Right hindlimb (tissue), 1 donor: ENCODE measurements at places on chromosomes 13 and 19.

GRCh38 chr19:30731591-30731990, 359.4 kb downstream of the ZNF536 start:
- no peak for DNase-seq

DNA sequence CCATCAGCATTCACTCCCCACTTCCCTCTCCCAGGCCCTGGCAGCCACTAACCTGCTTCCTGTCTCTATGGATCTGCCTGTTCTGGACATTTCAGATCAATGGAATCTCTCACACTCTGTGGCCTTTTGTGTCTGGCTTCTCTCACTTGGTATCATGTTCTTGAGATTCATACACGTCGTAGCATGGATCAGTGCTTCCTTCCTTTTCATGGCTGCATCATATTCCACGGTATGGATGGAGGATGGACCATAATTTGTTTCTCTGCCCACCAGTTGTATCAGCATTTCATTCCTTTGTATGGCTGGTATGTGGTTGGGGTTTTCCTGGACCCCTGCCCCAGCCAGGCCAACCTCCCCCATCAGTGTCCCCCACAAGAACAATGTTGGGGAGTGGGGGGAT, 36.2 kb downstream of the MYO9B start:
- DNase-seq: no peak

- DNase-seq: no peak
These were observed 22.0 kb downstream of the EPN1 start for GRCh38 chr19:55697069-55697440.

DNA sequence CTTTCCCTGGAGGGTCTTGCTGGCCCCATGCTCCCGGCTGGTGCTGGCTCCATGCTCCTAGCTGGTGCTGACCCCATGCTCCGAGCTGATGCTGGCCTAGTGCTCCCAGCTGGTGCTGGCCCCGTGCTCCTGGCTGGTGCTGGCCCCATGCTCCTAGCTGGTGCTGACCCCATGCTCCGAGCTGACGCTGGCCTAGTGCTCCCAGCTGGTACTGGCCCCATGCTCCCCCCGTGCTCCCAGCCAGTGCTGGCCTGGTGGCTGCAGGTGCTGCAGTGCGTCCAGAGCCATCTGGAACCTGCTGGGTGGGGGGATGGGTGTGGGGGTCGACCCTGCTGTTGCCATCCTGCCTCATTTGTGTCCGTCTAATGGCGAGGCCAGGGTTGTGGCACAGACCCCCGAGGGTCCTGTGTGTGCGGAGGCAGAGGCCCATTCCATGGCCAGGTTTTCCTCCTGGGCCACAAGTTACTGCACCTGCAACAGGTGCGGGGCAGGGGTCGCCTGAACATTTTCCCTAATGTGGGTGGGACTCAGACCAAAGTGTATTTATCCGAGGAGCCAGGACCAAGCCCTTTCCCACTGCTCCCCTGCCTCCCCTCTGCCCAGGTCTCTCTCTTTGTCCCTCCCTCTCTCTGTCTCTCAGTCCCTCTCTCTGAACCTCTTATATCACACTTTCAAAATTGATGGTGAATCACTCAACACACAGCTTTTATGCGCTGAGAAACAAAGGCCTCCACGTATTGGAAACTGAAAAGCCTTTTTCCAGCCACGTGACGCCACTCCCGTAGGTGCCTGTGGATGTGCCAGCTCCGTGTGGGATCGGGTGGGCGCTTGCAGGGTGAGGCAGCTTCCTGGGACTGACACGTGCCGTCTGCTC, 45.1 kb downstream of the MCF2L start:
- DNase-seq: no peak

DNA sequence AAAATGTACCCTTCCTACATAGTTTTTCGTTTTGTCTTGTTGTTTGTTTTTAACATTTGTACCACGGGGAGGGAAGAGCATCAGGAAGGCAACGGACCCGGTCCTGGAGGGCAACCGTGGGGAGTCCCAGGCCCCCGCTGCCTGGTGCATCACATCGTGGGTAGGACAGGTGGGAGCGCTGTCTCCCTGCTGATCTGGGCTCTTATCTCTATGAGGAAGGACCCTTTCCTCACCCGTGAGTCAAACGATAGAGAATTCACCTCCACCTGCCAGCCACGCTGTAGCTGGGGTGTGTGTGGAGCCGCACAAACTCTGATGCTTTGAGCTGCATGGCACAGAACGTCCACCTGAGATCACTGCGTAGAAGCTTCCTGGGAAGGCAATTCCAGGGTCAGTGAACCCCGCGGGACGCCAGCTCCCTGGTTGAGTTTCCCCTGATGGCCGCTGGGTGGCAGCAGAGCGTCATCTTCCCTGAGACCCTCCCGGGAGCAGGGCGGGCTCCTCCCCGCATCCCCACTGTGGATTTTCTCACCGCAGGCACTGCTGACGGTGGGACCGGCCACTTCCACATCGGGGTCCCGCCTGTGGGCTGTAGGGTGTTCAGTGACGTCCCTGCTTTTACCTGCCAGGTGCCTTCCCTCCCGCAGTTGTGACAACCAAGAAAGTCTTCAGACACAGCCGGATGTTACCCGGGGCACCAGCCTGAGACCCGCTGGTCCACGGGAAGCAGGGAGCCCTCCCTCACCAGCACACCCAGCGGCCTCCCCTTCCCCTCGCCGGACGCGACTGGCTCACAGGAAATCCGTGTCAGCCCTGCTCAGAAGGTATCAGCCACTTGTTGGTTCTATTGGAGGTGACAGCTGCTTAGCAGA, 54.7 kb downstream of the ZNF787 start:
- peak; percentile 72 for DNase-seq
